ENCODE measurements at places on chromosomes 11 and 22.

GRCh38 chr11:103494491-103494890 is 385.3 kb downstream of the DYNC2H1 start:
- DNase-seq, result no peak

DNA sequence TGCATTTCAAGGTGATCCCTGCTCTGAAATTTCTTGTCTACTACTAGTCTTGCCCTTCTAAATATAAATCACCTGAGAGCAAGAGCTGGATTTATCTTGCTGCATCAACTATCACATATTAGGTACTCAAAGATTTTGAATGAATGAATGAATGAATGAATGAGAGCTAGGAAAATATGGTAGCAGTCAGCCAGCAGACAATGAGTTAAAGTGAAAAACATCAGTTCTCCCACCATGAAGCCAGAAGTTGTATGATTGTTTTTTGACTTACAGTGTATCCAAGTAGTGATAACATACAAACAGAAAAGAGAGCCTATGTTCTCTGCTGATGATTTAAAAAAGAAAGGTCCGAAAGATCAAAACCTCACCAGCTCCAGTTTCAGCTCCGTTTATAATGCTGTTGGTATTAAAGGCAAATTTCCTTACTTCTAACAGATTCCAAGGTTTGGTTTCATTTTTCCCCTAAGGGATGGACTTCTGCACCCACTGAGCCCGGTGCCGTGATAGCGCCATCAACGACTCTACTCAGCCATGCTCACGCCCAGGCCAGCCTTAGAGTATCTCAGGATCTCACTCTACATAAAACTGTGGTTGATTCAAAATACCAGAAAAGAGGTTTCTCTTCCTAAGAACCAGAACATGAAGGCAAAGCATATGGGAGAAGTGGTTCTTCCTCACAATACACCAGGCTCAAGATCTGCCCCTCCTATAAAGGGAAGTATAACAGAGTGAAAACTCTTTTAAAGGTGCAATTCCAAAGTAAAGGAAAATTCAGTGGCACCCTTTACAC is 92.0 kb downstream of the SGSM3 start:
- peak; percentile 28 for DNase-seq

DNA sequence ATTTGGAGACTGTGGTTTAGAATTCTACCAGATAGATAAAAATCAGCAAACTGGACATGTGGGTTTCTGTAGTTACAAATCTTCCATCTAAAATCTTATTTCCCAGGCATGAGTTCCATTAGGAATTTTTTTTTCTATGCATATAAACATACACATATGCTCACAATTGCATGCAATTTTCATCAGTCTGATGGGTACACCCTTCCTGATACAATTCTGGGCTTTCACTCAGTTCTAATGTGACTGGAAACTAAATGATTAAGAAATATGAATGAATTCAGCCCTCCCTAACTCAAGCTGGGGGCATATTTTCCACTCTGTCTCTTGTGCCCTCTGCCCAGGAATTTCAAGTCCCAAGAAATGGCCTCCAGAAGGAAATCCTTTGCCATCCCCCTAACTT is 187.1 kb downstream of the SNX19 start:
- no peak for DNase-seq

DNA sequence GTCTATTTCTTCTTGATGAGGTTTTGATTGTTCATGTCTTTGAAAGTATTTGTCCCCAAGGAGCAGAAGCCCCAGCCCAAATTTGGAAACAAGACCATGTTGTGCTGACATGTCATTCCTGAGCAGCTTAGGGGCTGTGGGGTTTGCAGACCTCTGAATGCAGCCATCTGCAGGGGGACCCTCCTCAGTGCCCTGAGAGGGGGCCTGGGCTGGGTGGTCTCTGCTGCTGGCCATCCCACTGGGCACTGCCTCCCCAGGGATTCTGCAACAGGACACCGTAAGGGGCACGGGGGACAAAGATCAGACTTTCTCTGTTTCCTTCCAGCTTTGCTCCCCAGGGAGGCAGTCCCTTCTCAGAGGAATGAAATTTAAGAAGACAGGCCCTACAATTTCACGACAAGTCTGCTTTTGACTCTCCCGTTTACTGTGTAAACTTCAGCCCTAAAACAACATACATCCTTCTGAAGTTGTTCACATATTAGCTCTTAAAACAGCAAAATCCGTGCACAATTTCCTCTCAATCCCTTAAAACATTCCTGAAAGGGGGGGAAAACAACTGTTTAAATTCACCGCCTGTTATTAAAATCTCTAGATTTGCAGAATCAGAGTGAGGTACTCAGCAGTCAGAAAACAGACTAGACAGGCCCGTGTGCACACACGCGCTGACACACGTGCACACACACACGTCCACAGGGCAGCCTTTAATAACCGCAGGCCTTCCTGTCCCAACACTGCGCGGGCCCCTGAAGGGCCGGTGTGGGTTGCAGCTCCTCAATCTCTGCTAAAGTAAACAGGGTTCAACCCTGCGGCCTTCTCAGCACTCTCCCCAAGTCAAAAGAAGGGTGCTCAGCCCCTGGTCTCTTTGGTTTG is 109.8 kb downstream of the KCNQ1 start:
- DNase-seq, result no peak

DNA sequence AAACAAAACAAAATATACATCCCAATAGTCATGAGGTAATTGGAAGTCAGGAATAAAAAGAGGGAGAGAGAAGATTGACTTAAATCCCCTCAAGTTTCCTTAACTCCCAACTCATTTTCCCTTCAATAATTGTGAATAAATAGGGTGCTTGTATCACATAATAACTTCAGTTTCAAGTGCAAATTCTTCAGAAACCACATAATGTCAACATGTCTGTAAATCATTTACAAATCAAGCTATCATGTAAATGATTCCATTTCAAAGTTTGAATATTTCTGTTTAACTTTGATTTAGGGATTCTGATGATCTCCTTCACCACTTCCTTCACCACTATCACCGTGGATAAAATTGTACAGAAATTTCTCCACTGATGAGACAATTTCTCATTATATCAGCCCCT is 23.2 kb downstream of the CASP5 start:
- no peak for DNase-seq

DNA sequence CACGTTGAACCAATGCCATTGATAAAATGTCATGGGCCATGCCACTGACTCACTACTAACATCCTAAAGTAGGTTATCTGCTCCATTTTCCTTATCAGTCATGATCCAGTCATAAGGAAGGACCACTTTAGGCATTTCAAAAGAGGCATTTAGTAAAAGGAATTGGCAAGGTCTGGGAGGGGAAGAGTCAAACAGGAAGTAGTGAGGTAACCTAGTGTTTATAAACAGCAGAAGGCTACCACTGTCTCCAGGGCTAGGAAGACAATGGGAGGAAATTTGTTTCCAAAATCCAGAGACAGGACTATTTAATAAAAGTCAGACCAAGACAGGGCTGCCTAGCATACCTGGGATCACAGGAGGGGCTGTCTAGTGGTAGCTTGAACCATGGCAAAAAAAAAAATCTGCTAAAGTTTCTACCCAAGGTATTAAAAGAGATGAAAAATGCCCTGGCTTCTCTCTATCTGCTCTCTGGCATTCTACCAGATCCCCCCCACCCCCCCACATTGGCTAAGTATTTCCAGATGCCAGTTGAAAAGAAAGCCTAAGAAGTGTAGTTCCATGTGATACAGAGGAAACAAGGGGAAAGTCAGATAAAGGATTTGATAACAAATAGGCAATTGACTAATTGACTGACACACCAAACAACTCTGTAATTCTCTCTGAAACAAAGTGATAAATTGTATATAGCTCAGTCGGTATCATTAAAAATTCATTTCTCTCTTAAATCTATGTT is 50.4 kb upstream of the C11orf87 start:
- DNase-seq, result no peak

DNA sequence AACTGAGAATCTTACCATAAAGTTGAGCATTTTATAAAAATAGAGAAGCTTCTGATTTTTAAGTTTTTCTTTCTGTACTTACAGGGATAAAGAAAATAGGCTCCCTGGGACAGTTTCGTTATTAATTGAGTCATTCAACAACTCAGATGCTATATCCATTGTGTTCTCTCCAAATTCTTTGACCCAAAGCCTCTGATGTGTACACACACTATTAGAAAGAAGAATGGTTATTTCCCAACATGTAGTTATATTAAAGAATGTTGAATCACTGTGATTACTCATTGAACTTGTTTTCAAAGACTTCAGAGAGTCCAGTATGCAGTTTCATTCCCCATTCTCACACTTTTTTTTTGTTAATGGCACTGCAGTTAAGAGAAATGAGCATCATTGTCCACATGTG is 734.3 kb upstream of the ARHGAP42 start:
- DNase-seq, result no peak

DNA sequence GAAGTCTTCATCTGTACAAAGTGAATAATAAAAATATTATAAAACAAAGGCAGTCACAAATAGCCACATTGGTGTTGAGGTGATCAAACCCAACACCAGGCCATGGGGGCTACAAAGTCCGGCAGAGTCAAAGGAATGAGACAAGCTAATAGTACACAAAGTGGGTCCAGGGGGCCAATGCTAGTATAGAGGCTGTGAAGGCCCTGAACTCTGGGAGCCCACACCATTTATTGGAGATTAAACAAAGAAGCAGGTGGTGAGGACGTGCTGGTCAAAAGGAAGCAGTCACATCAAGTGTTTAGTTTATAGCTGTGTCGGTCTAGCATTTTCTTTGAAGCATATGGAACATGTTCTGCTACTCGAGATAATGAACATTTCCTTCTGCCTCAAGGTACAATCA is 58.6 kb upstream of the CCT8L2 start:
- DNase-seq, result no peak

DNA sequence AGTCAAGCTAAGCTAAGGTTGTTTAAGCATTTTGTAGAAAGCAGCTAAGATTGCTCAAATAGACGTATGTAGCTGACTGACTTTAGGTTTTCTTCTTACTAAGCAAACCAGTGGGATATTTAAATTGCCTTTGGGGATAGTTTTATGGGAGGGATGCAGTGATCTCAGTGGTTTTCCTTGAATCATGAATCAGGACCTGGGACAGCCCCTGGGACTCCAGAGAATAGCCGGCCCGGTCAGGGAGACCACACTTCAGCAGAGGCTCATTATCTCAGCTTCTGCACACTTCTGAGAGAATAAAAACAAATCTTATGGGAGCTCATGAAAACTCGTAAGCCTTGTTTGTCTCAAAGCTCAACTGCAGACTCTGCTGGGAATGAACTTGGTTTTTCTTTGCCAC is at the start of gene OR9I1:
Gene OR9I1, minus strand, starts transcription at position 62 of the 400 bp plus-strand sequence. CDS start 6,086 bp downstream, outside the sequence.
- no peak for DNase-seq

DNA sequence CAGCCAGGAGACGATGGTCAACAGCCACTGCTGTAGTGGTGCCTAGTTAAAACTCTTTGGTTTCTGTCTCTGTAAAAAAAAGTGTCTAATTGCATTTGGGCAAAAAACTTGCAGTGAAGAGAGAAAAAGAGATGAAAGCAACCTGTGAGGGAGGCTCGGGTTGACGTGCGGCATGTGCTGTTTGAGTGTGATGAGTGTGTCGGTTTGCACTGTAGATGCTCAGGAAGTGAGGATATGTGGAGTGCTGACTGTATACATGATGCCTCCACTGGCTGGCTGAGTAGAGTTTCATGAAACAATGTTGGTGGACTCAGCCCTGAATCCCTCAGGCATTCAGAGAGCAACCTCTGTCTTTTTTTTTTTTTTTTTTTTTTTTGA is 4.3 kb upstream of the DGCR6L start:
- DNase-seq, result peak; percentile 75

DNA sequence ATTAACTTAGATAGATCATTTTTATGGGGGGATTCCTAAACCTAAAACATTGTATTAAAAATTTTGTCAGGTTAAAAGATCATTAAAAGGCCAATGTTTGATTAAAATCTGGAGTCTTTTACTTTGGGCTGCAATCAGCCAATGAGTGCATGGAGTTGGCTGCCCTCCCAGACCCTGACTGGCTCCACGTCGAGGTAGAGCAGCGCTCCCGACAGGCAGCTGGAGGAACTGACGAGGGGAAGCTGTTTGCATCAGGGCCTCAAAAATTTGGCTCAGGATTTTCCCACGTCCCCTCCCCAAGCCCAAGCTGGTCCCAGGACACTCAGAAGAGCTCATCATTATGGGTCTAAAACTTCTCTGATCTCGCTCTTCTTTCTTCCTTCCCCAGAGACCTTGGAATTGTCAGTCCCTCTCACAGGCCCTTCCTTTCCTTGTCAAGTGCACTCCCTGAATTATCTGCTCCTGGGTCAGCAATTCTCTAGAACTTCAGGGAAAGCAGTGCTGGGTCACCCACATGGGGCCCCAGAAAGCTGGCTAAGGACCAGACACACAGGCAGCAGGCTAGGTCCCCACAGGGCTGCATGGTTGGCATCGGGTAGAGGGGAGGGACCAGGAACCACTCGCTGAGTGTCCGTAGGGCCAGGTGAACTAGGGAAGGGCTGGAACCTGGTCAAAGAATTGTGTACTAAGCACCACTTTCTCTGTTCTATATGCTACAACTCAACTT is 119.6 kb upstream of the IGLL5 start:
- DNase-seq, result no peak

DNA sequence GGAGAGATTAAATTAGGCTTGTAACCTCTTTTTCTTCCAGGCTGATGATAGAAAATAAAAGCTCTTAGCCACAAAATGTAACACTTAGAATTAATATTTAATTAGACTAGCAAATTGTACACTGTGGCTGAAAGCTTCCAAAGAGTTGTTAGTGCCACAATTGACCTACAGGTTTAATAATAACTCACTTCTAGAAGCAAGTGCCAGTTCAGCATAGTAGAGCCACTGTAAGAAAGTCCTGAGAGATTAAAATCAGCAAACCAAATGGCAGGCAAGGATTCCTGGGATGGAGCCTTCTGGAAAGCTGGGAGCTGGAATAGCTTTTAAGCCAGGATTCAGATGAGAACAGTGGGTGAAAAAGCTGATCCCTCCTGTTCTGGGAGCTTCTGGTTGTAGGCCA is 131.0 kb downstream of the ELP4 start:
- no peak for DNase-seq

DNA sequence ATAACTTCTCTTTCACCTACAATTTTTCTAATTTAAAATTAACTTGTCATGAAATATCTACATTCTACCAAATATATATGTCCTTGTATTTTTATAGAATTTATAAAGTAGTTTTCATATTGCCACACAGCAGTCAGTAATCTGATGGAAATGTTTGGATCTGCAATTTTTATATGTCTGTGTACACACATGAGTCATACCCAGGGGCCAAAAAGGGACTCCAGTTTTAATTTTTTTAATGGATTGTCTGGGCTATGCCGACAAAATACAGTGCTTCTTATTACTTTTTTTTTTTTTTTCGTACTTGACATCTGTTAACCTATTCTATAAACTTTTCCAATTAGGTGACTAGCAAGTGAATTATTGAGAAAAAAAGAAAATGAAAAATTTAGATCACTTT is 6.3 kb downstream of the GUCY1A2 start:
- no peak for DNase-seq

DNA sequence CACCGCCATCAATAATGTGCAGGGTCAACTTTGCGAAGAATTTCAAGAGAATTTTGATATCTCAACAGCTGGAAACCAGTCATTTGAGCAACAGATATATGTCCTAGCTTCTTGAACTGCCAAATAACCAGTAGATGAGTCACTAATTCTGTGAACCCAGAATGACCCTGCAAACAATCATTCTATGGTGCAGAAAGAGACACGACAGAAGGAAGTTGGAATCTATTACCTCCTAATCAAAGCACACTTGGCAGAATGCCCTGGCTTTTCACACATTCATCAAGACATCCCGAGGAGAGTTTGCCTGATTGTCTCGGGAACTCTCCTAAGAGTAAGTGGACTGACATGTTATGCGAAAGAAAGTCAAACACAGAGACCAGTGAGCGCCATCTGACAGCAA is 621.1 kb downstream of the OPCML start:
- DNase-seq, result no peak

Measured in activated CD4-positive, alpha-beta T cell treated with anti-CD3 and anti-CD28 coated beads, Interleukin-10, Interleukin-2, amounts not matched to agents 100 ng/mL and 50 ng/mL, durations not matched to agents 16 hours and 8 hours (primary cell).